ENCODE measurements at places on chromosomes 6 and 20.
A peak's percentile ranks its signal among the peaks of the same experiment; 100 is the strongest.

DNA sequence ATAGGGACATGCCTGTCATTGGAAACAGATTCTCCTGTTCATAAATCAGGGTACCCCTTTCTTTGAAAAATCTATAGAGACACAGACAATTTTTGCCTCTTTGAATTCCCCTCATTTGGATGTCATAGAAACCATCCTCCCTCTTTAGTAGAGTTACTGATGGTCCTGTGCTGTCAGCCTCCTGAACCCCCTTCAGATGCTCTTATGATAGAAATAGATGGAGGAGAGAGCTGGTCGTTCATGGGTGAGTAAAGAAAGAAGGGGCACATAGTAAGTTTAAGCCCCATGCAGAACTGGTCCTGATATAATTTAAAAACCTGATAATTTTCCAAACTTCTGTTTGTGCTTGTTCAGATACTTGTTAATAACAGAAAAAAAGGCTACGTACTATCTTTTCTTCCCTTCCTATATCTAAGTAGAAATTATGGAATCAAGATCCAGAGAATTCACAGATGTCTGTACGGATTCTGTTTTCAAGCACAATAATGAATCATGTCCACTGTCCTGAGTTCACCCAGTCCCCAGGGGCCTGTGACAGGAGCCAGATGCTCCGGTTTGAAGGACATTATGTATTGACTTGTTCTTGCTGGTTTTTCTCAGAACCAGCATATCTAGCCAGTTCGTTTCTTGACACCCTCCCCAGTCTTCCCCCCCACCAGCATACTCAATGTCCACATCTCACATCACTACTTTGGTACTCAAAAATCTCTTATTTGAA is 78.1 kb downstream of the NCOA7 start:
- DNase-seq: no peak

DNA sequence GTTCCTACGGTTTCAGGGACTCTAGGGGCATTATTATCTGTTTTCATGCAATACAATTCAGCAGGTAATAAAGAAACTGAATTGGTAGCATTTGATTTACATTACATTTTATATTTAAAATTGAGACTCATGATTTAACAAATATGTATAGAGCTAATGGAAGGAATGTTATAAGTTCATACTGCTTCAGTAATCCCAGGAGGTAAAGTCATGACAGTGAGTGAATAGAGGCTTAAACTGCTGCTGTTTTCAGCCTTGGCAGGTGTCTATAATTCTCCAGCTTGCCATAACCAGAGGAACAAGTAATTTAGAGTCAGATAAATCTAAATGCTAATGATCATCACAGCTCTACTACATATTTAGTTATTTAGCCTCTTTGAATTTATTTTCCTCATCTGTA is 360.8 kb upstream of the MANEA start:
- no peak for DNase-seq

- DNase-seq: no peak
Observed at GRCh38 chr6:12335131-12335527, 45.0 kb downstream of the EDN1 start.

GRCh38 chr20:45985573-45985972 is 13.6 kb upstream of the ZNF335 start:
- DNase-seq: no peak

DNA sequence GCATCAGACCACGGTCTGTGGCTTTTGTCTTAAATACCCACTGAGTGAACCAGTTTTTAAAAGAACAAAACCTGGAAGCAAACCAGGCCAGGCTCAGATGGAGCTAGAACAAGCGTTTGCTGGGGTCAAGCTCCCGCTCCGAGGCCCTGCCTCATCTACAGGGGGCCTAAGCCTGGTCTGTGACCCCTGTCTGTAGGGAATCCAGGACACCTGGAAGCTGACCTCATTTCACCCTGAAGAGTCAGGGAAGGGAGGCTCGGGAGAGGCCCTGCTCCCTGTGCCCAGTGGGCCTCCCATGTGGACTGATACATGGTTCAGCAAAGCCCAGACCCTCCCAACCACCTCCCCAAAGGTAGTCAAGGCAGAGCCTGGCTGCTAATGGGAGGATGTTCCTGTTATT is 26.8 kb upstream of the DLGAP4 start:
- no peak for DNase-seq

DNA sequence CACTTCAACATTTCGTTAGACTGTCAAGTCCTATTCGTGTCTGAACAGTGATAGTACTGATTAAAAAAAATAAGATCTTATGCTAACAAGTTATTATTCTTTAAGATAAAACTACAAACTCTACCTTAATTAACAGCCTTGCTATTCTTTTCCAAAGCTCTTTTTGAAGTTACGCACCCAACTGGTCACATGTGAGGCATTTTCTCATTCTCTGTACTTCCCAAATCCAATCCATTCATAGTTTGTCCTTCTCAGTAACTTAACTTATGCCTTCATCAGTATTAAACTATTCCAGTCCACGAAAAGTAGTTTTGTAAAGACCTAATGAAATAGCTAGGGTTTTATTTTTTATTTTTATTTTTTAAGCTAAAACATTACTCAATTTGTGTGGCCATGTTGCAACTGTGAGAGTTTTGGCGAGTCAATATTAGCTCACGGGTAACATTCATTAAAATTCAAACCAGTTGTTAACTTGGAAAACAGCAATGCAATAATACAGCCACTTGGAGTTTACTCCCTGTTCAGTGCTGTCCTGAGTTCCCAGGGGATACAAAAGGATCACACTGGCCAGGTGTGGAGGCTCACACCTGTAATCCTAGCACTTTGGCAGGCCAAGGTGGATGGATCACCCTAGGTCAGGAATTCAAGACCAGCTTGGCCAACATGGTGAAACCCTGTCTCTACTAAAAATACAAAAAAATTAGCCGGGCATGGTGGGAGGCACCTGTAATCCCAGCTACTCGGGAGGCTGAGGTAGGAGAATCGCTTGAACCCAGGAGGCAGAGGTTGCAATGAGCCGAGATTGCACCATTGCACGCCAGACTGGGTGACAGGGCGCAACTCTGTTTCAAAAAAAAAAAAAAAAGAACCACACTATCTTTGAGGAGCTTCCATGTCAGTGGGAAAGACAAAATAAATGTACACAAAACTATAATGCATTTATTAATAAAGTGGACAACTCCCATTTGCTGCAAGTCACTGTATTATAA is 27.9 kb upstream of the EEF1A1 start:
- DNase-seq: no peak

DNA sequence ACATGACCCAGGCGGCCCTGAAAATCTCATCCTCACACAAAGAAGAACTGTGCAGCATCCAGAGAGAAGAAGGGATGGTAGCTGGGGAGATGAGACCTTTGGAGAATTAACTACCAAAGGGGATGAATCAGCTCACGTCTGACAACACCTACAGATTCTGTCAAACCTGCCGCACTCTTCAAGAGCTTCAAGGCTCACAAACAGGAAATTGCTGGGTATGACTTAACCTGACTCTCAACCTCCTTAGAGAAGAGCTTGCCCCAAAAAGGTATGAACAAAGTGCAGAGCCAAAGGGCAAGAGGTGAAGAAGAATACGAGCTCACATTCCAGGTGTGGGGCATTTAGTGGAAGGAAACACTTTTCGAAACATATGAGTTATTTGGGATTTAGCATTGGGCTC is 139.8 kb downstream of the BACH2 start:
- no peak for DNase-seq

DNA sequence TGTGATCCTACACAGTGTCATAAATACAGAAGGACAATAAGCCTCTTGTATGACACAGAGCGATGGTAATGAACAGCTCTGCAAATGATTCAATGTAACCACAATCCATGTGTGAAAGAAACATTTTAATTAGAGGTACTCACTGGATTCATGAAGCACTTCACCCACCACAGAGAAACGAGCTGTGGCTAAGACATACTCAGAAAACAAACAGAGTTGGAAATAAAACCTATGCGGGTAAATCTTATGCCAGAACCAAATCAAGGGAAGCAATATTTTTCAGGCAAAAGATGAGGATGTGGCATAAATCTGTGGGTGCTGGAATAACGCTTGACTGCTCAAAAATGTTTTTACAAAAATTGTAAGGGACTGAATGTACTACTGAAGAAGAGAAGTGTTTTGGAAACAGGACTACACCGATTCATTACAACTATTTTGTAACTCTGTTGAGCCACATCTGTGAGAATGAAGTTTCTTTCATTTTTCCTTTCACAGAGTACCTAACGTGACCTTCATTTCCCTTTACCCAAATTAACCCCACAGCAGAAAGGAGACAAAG is 112.1 kb downstream of the WDR27 start:
- no peak for DNase-seq

DNA sequence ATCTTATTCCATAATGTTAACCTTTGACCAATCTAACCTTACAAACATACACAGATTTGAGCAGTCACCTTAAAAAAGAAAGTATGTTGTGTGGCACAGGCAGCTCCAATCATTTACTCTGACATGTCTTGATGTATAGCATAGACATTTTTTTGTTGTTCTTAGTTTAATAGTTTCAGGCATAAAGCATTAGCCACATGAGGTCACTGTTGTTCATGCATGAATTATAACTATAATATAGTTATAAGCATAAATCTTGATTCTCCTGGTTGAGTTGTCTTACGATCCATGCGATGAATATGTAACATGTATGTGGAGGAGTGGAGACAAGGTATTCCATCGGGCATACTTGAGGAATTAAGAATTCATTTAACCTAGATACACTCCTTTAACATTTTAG is 26.1 kb upstream of the NKAIN2 start:
- DNase-seq: peak; percentile 71

GRCh38 chr20:59948828-59949720 is 8.9 kb downstream of the FAM217B start:
- peak; percentile 69 for DNase-seq

- DNase-seq: peak; percentile 47
Observed at GRCh38 chr6:16338577-16339264, 100.3 kb downstream of the GMPR start.

Measured in common myeloid progenitor, CD34-positive (primary cell).